Suppressor macrophage treated with lipopolysaccharide for 1 hour (primary cell): ENCODE measurements at places on chromosomes 11 and 22.

- no peak for DNase-seq
These were observed 133.2 kb upstream of the RCN1 start for GRCh38 chr11:31957674-31958073.

DNA sequence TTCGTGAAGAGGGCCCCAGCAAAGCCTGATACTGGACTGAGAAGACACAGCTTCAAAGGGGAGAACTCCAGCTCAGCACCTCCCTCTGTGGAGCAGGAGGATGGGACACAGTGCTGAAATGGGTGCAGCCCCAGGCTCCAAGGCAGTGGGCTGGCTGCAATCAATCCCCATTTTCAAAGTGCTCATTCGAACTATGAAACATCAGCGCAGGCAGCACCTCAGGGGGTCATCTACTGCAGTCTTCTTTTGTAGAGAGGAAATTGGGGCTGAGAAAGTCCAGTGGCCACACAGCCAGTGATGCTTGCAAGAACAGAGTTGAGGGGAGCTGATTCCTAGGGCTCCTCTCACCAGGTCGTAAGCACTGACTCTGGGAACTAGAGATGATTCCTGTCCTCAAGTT, 25.1 kb downstream of the OPCML start:
- DNase-seq = no peak

- no peak for DNase-seq
These were observed 25.5 kb upstream of the HORMAD2 start for GRCh38 chr22:30054764-30055069.

DNA sequence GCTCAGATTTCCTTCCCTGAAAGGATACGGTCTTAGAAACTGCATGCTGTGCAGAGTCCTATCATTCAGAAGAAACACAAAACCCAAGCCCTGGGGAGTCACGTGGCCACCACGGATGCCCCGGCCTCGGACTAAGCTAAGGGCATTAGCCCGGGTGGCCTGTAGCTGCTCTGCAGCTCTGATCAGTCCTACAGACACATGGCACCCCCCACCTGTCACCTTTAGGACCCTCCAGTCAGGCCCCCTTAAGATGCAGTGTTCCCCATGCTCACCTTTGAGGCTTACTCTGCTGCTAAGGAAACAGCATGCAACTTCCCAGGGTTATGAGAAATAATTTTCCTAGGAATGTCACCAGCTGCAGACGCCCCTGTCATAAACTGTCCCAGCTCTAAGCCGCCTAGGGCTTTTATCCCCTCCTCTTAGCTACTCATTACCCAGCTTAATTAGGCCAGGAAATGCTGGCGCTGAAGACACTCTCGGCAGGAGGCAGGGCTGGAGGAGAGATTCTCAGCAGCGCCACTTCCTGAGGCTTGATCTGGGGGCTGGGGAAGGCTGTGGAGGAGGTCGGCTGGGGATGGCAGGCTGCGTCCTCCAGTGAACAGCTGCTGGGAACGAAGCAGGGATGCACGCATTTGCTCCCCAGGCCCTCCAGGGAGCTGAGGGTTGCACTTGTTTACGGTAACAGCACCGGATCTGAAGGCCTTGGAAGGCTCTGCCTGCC, 47.2 kb upstream of the ADA2 start:
- DNase-seq = no peak

- no peak for DNase-seq
These were observed 56.9 kb downstream of the KREMEN1 start for GRCh38 chr22:29129808-29130140.

DNA sequence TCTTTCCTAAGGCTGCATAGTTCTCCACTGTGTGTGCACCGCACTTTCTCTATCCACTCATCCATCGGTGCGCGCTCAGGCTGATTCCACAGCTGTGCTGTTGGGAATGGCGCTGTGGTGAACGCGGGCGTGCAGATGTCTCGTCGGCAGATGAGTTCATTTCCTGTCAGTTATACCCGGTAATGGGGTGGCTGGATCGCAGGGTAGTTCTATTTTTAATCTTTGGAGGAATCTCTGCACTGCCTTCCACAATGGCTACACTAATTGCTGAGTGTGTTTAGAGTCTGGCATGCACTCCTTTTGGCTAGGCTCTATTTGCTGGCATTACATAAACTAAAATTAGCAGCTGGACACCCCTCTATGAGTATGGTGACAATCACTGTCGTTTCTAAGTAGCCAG, 27.9 kb upstream of the KRTAP5-7 start:
- DNase-seq = peak; percentile 19

- DNase-seq = no peak
These were observed 66.0 kb downstream of the SHISAL1 start for GRCh38 chr22:44246615-44247326.

DNA sequence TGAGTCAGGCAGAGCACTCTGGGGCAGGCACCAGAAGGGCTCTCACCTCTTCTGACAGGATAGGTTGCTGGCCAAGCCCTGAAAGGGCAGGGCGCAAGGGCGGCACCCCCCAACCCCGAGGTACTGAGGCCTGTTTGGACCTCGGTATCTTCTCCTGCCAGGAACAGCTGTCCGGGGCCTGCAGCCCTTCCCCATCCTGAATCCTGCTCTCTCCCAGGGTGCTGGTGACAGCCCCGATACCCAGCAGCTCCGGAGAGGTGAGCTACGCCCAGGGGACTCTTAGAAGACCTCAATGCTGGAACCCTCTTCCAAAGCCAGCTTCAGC, 79.1 kb downstream of the PHF21B start:
- DNase-seq = no peak

GRCh38 chr11:73164803-73165540, 22.9 kb upstream of the FCHSD2 start:
- peak; percentile 76 for DNase-seq

DNA sequence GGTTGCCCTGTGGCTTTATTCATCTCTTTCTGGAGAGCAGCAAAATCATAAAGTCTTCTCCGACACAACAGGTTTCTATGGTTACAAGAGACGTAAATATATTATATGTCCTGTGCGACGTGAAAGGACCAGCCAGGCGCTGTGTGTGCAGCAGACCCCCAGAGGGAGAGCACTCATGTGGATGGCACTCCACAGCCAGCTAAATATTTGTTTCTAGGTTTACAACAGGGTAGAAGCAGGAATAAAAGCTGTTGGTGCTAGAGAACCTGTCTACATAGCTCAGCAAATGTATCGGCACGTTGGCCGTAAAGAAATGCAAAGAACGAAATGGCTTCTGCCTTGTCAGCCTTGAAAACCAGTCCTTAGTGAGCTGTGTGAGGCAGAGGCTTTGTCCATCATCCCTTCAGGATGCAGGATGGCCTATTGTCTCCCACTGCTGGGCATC, 133.8 kb upstream of the PITPNB start:
- DNase-seq = no peak

DNA sequence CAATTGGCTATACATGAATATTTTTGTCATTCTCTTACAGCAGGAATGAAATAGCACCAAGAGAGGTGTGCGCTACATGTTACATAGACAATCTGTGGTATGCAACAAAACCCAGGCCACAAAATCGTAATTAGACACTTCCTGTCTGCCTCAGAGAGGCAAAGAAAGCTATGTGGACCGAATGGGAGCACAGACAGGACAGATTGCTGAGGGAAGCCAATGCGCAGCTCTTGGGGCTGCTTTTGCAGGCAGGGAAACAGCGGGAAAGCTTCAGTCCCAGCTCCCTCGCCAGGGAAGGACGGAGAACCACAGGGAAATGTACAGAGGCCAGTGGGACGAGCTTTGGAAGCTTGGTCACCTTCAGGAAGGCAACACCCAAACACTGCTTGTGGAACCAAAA, 40.9 kb downstream of the SERPINH1 start:
- no peak for DNase-seq

GRCh38 chr22:28344918-28345703, 334.5 kb downstream of the TTC28 start:
- no peak for DNase-seq

DNA sequence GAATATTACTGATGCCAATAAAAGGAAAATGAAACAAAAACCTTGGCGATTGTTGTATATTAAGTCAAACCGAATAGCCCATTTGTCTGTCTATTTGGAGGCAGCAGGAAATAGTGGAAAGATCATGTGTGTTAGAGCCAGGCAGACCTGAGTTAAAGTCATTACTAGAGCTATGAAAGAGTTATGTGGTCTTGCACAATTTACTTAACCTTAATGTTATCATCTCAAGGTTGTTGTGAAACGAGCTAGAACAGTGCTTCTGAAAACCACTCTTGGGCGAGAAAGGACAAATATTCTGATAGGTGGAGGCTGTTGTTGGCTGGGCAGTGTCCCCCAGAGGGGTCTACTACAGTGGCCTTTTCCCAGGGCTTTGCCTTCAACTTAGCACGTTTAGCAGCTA, 60.0 kb upstream of the NUP160 start:
- DNase-seq = peak; percentile 41

DNA sequence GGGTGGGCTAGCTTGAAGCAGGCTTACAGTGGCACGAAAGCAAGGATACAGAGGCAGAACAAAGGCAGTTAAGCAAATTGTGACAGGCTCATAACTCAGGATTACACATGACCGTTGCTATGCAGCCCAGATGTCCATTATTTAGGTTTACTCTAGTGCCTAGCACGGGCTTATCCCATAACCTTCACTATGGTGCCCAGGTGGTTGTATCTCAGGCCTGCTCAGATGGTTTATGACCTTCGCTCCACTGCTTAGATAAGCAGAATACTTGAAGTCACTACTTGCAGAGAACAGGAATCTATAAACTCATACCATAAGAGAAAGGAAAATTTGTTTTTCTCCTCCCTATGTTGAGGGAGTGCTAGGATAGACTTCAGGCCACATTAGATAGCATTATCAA, 9.0 kb downstream of the OR6M1 start:
- no peak for DNase-seq

DNA sequence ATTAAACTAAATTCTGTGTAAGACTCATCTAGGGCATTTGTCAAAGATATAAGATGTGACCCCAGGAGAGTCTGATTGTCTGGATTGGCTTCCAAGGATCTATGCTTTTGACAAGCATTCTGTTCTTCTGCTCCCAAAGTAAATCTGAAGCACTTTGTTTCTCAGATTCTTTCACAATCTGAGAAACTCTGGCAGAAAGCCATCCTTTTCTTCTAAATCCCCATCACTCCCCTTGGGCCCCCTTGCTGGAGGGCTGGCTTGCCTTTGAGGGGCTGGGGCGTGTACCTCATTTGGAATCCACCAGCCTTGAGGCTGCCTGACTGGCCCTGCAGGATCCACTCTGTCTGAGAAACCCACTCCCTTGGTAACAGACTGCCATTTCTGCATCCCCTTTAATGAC, 173.5 kb upstream of the CTSC start:
- no peak for DNase-seq

GRCh38 chr11:119157063-119157462, 8.2 kb downstream of the ABCG4 start:
- DNase-seq = no peak

GRCh38 chr22:45235101-45235777, 5.5 kb downstream of the KIAA0930 start:
- DNase-seq = peak; percentile 80

DNA sequence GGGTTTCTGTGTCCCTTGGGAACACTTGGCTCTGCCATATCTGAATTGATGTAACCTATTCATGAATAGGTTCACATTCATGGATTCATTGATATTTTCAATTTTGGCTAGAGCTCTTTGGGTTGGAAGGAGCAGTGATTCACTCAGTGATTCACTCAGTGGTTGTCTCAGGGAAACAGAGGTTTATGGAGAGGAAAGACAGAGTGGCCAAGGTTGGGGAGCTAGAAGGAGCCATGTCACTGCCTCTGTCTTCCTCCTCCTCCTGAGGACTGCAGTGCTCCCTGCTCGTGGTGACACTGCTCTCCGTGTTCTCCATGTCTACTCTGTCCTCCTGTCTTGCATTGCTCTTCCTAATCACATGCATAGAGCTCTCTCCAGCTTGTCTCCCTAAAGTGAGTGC, 17.4 kb downstream of the CEP164 start:
- no peak for DNase-seq

DNA sequence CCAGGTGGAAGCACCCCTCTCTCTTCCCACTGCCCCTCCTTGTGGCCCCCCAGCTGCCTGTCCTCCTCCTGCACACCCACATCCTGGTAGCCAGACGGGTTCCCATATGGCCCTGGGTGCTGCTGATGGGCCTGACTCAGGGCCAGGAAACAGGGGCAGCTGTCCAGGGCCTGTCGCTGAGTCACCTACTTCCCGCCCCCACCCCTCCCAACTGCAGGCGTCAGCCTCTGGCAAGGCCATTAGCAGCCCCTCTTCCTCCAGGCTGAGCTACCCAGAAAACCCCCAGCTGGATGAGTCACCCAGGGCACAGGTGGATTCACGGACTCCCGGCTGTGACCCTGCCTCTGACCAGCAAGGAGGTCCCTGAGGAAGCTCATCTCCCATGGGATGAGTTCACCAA, 6.9 kb upstream of the GAL start:
- DNase-seq = peak; percentile 74

DNA sequence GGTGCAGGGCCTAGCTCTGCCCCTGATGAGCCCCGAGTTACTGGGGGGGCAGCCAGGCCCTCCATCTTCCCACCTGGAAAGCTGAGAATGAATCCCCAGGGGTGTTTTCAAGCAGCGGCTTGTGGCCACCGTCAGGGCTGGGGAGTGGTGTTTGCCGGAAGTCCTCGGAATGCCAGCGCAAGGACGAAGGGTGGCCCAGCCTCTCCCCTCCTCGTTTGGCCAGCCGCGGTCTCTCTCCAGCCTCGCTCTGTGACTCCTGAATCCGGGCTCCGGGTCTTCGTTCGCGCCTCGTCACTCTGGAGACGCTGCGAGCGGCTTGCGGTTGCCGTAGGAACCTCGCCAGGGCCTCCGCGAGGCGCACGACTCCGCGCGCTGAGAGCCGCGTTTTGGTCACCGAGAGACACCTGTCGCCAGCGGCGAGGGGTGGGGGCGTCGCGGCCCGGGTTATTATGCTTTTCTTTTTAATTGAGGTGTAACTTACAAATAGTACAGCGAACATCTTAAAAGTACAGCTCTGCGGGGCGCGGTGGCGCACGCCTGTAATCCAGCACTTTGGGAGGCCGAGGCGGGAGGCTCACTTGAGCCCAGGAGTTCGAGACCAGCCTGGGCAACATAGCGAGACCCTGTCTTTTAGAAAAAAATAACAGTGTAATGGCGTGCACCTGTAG, 6.3 kb upstream of the KDELR3 start:
- peak; percentile 72 for DNase-seq

- no peak for DNase-seq
These were observed 5.4 kb downstream of the PCF11 start for GRCh38 chr11:83162377-83162776.

DNA sequence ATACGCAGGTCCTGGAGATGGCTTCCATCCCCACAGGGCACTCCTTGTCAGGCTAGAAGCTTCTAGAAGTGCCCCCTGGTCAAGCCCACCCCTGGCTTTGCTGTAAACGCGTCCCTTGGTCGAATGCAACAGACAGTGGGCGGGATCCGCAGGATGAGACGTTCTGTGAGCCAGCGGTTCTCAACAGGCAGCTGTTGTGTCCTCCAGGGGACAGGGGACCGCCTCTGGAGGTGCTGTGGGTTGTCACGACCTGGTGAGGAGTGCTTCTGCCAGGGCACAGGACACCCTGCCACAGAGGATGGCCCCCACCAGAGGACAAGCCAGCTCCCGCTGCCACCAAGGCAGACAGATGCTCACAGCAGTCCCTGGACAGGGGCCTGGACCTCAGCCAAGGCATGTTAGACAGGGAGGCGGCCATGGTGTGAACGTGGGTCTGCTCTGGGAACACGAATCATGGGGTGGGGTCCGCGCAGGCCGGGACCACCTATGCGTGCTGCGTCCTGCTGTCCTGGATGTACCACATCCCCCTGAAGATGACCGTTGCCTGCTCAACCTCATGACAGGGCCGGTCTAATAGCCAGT, 11.7 kb downstream of the CRELD2 start:
- DNase-seq = no peak
